ENCODE measurements at places on chromosomes 5 and 9.
A peak's percentile ranks its signal among the peaks of the same experiment; 100 is the strongest.

DNA sequence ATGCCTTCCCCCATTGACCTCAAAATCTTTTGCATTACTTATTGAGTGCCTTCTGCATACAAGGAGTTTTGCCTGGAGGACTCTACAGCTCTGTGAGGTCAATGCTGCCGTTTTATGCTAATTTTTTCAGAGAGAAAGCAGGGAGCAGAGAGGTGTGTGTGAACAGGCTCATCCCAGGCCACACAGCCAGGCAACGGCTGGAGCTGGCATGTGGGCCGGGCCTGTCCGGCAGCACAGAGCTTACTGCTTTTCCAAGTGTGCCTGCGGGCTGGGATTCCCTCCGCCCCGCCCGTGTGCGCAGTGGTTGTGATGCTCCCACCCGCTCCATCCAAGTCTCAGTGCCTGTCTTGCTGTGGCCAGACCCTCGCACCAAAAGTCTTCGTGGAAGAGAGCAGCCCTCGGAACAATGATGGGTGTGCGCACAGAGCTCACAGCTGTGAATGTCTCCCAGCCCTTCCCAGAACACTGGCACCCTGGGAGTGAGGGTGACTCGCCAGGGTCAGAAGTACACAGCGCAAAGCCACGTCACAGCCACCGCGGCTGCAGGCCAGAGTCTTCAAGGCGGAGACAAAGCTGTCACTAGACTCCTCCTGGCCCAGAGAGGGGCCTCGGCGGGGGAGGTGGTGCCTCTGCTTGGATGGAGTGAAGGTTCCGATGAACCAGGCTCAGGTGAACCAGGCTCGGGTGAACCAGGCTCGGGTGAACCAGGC is 82.8 kb downstream of the COL5A1 start:
- DNase-seq, result peak; percentile 42

- no peak for DNase-seq
These were observed 530.4 kb upstream of the PTPRD start for GRCh38 chr9:11142965-11143738.

DNA sequence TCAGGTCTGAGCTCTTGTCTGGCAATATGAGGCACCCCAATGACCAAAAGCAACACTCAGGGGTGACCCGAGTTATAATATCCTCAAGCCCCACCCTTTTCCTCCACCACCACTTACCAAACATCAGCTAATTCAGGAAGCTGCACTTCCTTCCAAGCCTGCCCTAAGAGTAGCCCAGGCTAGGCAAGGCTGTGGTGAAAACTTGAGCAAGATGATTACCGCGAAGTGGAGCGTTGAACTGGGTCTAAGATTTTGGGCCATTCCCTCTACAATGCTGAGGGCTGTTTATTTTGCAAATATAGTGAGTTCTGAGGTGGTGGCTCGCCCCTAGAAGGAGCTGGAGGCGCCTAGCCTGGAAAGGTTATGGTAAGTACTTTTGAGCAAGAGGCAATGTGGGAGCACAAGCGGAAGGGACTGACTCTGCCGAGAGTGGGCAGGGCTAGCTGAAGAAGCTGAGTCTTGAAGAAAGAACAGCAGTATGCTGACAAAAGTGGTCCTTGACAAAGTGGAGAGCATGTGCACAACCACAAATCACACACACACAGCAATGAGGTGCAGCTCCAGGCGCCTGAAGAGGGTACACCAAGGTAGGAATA is at the start of gene HK3:
TSS of gene HK3 (minus strand) at position 51 of the 596 bp plus-strand sequence. CDS start 3,187 bp downstream, outside the sequence.
- no peak for DNase-seq

- no peak for DNase-seq
These were observed 222.7 kb downstream of the PDZD2 start for GRCh38 chr5:31861601-31862000.

DNA sequence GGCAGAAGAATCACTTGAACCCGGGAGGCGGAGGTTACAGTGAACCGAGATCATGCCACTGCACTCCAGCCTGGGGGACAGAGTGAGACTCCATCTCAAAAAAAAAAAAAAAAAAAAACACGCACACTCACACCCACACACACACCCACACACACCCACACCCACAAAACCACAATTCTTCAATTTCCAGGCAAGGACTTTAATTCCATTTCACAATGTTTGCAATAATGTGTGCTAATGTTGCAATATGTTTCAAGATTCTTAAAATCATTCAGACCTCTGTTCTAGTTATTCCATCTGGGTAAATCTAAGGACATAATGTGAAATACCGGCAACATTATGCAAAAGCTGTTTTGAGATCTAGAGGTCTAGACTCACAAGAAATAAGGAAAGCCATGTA is 28.3 kb downstream of the CCDC69 start:
- peak; percentile 51 for DNase-seq

DNA sequence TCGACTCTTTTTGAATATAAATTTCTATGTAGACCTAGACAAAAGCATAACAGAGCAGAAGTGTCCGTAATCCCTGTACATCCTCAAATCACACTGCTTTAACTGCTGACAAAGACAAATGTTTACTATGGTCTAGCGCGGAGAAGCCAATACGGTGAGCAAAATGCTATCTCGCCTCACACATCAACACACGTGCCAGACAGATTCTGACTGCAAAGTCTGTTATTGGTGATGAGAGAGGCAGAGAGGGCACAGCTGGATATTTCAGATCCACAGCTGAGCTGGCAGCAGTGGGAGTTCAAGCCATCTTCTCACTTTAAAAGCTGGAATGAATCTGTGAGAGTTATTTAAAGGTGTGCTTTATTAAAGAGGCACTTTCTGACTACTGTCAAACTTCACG is 124.3 kb downstream of the ARL15 start:
- no peak for DNase-seq

GRCh38 chr9:107208121-107208520 is 75.0 kb upstream of the RAD23B start:
- peak; percentile 35 for DNase-seq

- DNase-seq, result no peak
These were observed 103.1 kb upstream of the CLINT1 start for GRCh38 chr5:157961896-157962590.

DNA sequence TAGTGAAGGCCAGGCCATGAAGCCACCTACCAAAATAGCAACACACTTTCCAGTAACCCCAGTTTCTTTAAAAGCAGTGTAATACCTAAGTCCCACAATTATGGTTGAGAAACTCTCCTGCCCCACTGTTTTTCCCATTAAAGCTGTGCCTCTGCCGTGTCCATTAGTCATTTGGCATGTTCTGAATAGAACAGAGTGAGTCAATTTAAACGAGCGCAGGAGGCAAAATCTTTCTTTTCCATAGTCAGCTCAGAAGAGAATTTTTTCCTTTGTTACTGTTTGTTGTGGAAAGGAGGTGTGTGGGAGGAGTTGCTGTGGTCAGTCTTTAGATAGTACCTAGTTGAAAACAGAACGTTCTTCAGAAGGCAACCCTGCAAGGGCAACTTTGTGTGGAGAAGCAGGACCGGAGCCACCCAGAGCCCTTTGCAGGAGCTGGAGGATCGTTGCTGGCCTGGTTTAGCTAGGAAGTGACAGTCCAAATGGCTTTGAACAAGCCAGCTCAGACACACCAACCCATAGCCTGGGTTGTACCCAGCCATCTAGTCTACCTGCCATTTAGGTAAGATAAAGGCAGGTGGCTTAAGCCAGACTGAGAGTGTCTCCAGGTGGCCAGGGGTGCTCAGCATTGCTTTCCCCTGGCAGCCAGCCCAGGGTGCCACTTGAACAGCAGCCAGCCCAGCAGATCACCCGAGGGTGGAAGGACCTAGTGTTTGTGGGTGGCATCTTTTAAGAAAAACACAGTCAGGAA is 30.4 kb downstream of the GADD45G start:
- DNase-seq, result peak; percentile 75

- DNase-seq, result peak; percentile 93
These were observed 6.5 kb downstream of the TBC1D2 start for GRCh38 chr9:98248737-98249474.

DNA sequence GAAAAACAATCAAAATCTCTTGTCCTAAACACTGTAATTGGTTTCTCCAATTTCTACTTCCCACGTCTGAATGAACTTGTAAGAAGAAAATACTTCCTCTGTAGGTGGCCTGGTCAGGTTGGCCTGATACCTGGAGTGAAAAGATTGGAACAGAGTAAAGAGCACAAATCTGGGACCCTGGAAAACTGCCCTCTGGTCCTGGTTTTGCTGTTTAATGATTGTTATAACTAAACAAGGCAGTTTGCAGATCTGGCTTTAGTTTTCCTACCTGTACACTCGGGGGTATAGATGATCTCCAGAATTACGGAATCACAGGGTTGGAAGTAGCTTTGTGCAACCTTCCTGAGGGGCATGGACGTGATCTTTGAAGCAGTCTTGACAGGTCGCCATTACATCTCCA is 67.6 kb downstream of the ZSWIM6 start:
- no peak for DNase-seq

- no peak for DNase-seq
These were observed 25.6 kb downstream of the POLR1E start for GRCh38 chr9:37511016-37512010.
